ENCODE measurements at places on chromosomes 1 and 21. TPM values are rescaled to one million over a fixed set of nuclear protein-coding genes. Genes with fewer than 3 reads are reported as not detected.

The HSD11B1 gene
- not detected for total RNA-seq

The CYB5RL gene
- 3.3 TPM for total RNA-seq

The PSRC1 gene
- 25.9 TPM for total RNA-seq

The GNG4 gene
- total RNA-seq: 15.4 TPM

The GJA5 gene
- 0.03 TPM for total RNA-seq

The ETV3L gene
- not detected for total RNA-seq

The ARHGAP29 gene
- 14.5 TPM for total RNA-seq

The CASP9 gene
- total RNA-seq: 5.8 TPM

The PTGER3 gene
- not detected for total RNA-seq

The AMY2A gene
- total RNA-seq: not detected

The B3GALT5 gene
- 0.24 TPM for total RNA-seq

The HOOK1 gene
- total RNA-seq: 0.37 TPM

The CELA3B gene
- not detected for total RNA-seq

The KRTAP8-1 gene
- total RNA-seq: not detected

The FLG2 gene
- total RNA-seq: not detected

The LIN28A gene
- total RNA-seq: not detected

The CYYR1 gene
- total RNA-seq: not detected

The CXADR gene
- total RNA-seq: 8.6 TPM

The DCDC2B gene
- total RNA-seq: not detected

The APOBEC4 gene
- total RNA-seq: not detected

The ZNF697 gene
- 1.7 TPM for total RNA-seq

The CCDC190 gene
- not detected for total RNA-seq

The TTC39A gene
- 0.98 TPM for total RNA-seq

The NR1I3 gene
- 0.15 TPM for total RNA-seq

The PTPN7 gene
- total RNA-seq: not detected
